ENCODE measurements at places on chromosomes 4 and X. TPM values are rescaled to one million over a fixed set of nuclear protein-coding genes. Genes with fewer than 3 reads are reported as not detected.

DNA sequence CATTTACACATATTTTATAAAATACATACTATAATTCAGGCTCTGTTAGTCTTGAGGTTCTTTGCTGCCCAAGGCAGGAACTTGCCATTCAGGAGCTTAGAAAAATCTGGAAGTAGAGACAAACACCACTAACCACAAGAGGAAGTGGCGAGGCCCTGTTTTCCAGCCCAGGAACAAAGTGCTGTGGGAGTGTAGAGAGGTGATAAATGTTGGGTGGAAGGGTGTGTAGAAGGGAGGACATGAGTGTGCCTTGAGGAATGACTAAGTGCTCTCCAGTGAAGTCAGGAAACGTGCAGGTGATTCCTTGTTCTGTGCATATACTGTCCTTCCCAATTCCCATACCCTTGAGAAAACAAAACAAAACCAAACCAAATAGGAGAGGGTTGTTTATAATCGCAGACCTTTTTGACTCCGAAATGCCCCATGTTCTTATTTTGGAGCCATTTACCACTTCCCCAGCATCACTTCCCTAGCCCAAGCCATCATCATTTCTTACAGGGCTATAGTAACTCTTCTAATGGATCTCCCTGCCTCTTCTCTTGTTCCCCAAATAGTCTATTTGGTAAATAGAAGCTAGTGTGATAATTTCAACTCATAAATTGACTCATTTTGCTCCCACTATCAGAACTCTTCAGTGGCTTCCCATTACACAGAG is 83.2 kb downstream of the GPAT3 start:
- DNase-seq, result no peak

- no peak for DNase-seq
These were observed 58.4 kb upstream of the TADA2B start for GRCh38 chr4:6984612-6985425.

GRCh38 chrX:66633541-66633940 is 5.3 kb downstream of the EDA2R start:
- DNase-seq, result peak; percentile 58

The SSX4B gene
- not detected for polyA plus RNA-seq

The GLRA3 gene
- polyA plus RNA-seq, result not detected
